NCI-H1417 (cell line): ENCODE measurements at places on chromosomes 2 and 18.

DNA sequence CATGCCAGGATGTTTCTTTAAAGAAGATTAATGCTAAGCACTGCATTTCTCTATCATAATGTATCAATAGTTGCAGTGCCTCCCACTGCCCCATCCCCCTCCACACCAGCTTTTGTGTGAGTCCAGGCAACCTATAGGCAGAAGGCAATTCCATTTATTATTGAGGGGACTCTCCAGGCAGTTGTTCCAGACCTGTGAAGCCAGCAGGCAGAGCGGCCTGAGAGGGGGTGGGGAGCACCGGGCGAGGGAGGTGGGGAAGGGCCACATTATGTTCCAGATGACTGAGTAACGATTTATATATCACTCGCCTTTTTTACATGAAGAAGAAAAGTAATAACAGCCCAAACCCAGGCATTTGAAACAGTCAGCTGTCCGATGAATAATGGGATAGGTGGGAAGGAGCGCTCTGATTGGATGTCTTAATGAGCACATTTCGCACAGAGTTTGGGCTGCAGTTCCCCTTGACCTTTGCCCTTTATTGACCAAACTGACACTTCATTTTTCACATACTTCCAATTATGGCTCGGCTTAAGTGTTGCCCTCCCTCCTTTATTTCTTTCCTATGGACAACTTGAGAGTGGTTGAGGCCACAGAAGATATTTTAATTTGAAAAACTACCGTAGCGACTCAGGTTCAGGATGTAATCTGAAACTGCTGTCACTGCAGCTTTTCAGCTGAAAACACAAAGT lies 34.4 kb downstream of the MEIS1 start:
- DNase-seq: peak; percentile 68

DNA sequence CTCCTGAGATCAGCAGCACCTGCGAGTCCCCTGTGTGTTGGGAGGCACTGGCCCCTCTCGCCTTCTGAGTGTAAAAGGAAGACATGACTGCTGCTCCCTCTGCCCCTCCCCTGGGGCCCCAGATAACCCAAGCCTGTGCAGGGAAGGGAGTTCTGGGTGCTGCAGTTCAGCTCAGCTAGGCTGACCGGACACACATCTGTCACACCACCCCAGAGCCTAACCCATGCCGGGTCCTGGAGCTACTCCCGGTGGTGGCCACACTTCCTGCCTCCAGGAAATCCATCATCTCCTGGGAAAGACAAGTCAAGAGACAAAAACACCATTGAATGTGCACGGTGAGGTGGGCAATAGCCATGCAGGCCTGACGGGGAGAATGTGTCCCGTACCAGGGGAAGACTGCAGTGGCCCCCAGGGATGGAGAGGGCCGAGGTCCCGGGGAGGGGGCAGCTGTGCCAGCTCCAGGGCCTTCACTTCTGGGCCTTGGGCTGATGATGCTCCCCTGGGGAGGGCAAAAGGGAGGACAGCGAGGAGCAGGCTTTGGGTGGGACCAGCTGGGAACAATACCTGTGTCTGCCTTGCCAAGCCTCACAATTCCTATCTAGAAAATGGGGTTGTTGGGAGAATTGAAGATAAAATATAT lies 210.6 kb downstream of the TFCP2L1 start:
- peak; percentile 41 for DNase-seq

DNA sequence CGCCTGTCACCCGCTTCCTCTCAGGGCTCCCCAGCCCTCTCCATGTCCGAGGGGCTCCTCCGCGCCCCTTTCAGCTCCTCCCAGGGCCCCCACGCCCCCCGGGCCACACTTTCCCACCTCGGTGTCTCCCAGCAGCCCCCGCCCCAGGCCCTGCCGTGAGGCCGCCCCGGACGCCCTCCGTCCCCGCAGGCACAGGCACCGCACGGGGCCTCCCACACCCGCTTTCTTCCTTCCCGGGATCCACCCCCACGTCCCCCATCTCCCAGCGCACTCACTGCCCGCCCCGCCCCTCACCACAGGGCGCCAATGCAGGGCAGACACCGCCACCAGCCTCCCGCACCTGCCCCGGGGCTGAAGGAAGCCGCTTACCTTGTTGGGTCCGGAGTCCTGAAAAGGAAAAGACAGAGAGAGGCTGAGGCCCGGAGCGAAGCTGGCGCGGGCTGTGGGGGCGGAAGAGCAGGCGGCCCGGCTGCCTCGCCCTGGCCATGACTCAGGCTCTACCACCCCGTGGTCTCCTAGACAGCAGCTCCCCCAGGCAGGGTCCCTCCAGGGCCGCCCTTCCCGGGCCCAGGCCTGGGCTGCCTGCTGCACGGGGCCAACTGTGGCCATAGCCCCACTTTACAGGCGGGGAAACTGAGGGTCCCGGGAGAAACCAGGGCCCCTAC lies 37.7 kb downstream of the KIF1A start:
- no peak for DNase-seq

DNA sequence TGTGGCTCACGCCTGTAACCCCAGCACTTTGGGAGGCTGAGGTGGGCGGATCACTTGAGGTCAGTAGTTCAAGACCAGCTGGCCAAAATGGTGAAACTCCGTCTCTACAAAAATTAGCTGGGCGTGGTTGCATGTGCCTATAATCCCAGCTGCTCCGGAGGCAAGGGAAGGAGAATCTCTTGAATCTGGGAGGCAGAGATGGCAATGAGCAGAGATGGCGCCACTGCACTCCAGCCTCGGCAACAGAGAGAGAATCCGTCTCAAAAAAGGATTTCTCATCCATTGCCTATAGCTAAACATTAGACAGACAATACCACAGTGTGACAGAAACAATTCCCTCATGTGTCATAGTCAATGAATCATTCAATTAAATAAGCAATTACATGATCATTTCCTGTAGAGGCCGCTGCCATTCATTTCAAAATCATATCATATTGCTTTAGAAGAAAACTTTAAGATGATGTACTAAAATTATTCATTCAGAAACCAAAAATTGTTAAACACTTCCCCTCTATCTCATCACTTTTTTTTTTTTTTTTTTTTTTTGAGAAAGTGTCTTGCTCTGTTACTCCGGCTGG lies 69.5 kb upstream of the TGIF1 start:
- no peak for DNase-seq

GRCh38 chr2:161379740-161380139 lies 36.4 kb upstream of the TBR1 start:
- DNase-seq: no peak

DNA sequence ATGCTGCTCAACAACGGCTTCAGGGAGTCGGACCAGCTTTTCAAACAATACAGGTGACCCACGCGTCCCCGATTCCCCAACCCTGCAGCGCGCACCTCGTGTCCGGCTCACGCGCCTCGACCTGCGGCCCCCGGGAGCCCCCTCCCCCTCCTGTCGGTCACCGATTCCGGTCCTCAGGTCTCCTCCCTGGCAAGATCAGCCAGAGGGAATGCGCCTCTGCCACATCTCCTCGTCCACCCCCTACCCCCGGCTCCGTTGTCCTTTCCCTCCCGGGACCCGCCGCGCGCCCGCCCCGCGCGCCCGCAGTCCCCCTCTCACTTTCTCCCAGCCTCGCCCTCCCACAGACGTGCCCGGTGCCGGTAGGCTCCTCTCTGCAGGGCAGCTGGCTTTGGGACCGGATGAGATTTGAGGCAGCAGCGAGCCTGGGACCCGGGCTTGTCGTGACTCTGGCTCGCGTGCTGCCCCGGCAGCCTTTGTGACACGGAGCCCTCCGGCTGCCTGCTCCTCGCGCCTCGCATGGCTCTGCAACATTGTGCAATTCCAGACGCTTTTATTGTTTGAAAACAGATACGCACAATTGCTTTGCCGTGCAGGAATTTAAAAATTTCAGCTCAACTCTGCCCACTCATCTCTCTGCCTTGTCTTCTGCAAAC lies 558 bp downstream of the TTC39C start:
- DNase-seq: peak; percentile 82

- DNase-seq: peak; percentile 16
These were observed 64.3 kb downstream of the BABAM2 start for GRCh38 chr2:27954771-27955383.

DNA sequence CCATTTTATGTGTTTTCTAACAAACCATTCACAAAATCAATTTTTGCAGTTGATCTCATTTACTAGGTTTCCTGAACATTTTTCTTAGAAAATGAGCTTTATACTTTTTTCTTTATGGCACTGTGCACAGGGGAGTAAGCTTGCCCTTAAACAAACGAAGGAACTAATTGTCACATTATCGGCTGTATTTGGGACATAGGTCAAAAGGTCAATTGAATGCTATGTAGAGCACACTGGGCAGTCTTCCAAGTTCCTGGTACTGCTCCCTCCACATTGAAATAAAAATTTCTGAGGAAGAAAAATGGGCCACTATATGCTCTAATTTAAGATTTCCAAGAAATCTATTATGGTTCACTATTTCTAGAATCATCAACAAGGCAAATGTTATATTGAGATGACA lies 93.6 kb upstream of the TMEFF2 start:
- no peak for DNase-seq

- DNase-seq: no peak
These were observed 37.3 kb downstream of the FER1L5 start for GRCh38 chr2:96679848-96680247.

DNA sequence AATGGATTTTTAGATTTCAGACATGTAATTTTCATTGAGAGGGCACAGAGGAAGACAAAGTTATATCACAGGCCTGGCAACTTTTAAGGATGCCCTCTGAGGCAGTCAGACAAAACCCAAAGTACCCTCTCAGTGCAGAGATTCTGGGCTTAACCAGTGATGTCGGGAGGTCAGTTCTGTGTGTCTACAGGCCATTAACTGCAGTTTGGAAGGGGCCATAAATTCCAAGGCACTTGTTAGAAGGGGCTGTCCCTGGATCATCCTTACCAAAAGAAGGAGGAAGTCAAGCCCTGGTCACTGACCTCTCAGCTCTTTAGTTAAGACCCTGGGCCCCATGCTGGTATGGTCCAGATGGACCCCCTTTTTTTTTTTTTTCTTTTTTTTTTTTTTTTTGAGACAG lies 60.7 kb downstream of the LRRFIP1 start:
- DNase-seq: no peak

DNA sequence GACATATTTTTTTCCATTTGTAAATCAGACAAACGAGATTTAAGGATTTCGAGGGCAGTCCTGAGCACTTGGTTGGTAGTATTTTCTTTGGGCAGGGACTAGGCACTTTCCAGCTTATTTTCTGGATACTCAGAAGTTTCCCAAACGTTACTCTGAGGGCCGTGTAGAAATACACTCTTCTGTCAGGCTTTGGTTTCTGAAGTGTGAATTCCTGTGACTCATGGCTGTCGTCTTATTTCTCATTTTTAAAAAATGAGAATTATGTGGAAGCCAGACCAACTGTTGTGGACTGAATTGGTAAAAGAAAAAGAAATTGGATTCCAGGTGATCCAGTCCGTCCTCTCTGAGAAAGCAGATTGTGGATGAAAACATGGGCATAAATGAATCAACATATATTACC lies 658.6 kb upstream of the FANCL start:
- DNase-seq: no peak

DNA sequence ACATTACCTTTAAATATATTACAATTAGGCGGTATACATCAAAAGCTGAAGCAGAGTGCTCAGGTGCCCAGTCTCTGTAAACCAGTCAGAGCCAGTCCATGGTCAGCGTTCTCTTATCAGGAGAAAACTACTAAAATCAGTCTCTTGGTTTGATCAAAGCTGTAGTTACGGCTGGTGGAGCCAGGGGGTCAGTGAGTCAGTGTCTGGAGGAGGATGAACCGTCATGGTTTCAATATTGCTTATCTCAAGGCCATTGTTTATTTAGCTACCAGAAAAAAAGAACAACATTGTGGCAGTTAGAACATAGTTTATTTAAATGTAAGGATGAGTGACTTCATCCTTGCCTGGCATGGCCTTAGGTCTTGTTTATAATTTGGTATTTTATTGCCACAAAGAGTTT lies 71.3 kb upstream of the NYAP2 start:
- no peak for DNase-seq

DNA sequence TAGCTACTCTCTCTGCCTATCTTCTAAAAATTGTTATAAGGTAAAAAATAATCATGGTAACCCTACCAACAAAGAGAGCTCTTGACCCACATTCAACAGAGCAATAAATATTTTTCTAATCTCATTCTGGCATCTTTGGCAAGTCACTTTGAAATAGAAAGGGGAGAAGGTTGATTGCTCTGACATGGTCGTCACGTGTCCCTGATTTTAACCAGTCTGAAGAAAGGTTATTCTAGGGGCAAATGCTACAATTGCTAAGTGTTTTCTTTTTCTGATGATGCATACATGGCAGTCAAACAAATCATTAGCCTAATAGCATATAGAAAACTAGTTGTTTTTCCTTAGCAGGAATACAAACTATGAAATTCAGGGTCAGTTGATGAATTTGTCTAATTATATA lies 153.3 kb upstream of the MAP3K20 start:
- DNase-seq: no peak

- DNase-seq: peak; percentile 36
These were observed 210.0 kb downstream of the RBM43 start for GRCh38 chr2:151051574-151052220.

DNA sequence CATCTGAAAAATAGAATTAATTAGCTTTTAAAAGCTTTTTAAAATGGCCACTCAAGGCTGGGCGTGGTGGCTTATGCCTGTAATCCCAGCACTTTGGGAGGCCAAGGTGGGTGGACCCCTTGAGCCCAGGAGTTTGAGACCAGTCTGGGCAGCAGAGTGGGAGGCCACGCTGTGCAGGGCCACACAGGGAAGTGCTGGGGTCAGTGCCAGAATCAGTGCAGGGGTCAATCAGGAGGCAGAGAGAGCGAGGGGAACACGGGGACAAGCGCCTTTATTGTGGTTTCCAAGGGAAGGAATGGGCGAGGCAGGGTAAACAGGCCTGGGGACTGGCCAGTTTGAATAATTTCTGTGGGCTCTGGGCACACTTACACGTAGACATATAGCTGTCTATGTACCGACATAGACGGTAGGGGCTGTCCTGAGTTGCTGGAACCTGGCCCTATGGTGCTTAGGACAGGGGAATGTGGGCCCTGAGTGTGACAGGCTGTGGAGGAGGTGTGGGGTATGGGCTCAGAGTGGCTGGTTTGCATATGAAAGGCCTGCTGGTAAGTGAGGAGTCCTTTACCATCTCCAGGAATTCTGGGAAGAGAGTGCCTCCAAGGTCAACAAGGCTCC lies 42.9 kb downstream of the DYSF start:
- no peak for DNase-seq

DNA sequence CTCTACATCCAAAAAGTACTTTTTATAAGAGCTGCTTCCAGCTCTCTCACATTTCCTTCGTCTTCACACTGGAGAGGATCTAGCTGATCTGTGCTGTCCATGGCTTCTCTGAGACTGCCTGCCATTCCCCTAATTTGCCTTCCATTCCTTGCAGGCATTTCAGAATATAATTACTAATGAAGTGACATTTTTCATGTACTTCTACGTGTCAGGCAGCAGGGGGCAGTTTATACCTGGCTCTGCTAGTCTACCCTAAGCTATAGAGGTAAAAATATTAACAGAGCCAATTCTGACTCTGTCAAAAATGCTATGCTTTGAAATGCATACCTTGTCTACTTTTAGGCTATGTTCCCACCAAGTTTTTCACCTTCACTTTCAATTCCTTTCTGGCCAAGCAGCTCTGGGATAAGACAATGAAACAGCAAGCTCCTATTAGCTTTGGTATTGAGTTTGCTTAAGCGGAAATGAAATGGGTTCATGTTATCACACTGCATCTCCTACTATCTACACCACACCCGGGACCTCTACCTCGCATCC lies 81.9 kb downstream of the MEP1B start:
- peak; percentile 18 for DNase-seq
